ENCODE measurements at places on chromosomes 12 and 14.

DNA sequence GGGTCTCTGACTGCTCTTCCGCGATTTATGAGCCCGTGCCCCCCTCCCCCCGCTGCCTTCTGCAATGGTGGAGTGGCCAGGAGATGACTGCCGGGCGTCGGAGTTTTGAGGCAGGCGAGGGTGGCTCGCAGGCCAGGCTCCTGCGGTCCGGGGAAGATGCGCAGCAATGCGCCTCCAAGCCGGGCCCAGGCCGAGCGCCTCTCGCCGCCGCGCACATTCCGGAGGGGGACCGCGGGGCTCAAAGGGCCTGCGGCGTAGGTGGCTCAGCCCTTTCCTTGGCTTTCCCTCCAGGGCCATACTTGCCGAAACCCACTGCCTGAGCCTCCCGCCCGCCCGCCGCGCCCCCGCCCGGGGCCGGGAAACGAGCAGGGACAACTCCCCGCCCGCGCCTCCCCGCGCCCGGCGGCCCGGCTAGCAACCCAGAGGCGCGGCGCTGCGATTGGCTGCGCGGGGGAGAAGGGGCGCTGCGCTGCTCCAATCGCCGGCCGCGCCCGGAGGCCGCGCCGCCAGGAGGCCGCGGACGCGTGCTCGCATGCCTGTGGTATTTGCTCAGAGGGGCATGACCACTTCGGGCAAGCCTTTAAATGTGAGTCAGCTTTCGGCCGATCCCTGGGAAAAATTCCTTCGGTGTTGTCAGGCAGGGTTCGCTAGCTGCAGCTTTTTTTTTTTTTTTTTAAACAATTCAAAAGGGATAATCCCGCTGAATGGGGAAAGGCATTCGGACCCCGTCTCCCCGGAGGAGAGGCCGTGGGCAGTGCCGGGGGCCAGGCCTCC is 157.9 kb upstream of the PARP11 start:
- DNase-seq = peak; percentile 54

GRCh38 chr14:68260121-68260520 is 440.5 kb downstream of the RAD51B start:
- DNase-seq = no peak

GRCh38 chr12:12975322-12976077 is 23.5 kb upstream of the GPRC5D start:
- no peak for DNase-seq

- DNase-seq = no peak
Observed at GRCh38 chr14:91291786-91292405, 47.4 kb upstream of the GPR68 start.

DNA sequence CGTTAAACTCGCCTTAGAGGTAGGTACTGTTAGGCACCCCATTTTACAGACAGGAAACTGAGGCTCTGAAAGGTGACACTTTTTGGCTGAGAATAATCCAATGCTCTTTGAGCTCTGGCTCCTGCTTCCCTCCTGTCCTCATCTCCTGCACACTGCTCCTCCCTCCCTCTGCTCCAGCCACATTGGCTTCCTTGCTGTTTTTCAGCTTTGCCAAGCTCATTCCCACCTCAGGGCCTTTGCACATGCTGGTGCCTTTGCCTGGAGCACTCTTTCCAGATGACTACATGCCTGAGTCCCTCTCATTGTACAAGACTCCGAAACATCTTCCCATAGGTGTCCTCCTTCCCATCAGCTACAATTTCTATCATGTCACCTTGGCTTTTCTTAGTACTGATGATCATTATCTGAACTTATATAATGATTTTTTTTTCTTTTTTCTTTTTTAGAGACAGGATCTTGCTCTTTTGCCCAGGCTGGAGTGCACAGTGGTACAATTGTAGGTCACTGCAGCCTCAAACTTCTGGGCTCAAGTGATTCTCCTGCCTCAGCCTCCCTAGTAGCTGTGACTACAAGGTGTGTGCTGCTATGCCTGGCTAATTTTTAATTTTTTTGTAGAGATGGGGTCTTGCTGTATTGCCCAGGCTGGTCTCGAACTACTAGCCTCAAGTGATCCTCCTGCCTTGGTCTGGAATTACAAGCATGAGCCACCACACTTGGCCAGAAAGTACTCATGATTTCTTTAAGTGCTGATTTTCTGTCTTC is 15.2 kb downstream of the MSI1 start:
- no peak for DNase-seq

- no peak for DNase-seq
Observed at GRCh38 chr12:15346488-15346887, 24.2 kb downstream of the PTPRO start.

DNA sequence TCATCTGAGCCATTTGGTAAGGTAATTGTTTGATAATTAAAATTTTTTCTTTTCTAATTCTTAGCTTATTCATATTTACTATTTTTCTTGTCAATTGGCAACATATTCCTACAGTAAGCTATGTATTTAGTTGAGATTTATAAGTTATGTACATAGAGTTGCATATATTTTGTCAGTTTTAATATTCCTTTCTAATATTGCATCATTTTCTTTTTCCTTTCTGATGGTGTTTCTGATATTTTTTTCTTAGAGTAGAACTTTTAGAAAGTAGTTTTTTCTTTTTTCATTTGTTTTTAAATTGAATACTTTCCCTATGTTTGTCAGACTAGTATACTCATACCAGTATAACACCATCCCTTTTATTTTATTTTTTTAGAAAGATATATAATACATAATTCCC is 131.3 kb downstream of the TTC6 start:
- DNase-seq = no peak

GRCh38 chr12:11805680-11806079 is 156.2 kb downstream of the ETV6 start:
- DNase-seq = no peak

- no peak for DNase-seq
Observed at GRCh38 chr14:91010153-91010533, 50.3 kb downstream of the RPS6KA5 start.

GRCh38 chr14:74389980-74390379 is 36.0 kb downstream of the SYNDIG1L start:
- no peak for DNase-seq

Measured in T-helper 22 cell (primary cell).